ENCODE measurements at places on chromosomes 16 and 17. TPM values are rescaled to one million over a fixed set of nuclear protein-coding genes. Genes with fewer than 3 reads are reported as not detected.

GRCh38 chr16:35910409-35910808 lies 2451.0 kb downstream of the TP53TG3F start:
- DNase-seq: no peak

GRCh38 chr17:55479903-55480302 lies 31.3 kb downstream of the SMIM36 start:
- DNase-seq: no peak

DNA sequence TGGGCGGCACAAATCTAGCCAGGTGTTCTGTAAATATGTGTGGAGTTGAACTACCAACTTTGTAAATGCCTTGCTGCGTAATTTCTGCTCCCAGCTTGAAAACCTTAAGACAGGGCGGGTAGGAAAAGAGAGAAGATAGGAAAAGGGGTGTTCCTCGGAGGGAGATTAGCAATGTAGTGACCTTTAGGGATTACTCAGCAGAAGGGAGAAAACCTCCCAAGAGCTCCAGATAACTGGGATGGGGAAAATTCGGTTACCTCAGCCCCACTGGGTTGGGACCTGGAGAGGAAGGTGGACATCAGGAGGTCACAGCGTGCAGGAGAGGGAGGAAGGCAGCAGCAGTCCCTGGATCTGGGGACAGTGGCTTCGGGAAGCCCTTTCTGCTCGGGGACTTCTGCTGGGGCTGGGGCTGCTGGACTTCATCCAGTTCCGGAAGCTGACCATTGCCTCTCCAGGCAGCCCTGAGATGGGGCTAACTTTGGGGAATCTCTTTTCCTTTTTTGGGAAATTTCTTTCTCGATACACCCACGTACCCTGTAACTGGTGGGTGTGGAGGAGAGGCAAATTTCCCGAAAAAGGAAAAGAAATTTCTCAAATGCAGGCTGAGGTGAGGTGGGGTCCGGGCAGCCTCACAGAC lies 39.2 kb downstream of the MPRIP start:
- DNase-seq: no peak

DNA sequence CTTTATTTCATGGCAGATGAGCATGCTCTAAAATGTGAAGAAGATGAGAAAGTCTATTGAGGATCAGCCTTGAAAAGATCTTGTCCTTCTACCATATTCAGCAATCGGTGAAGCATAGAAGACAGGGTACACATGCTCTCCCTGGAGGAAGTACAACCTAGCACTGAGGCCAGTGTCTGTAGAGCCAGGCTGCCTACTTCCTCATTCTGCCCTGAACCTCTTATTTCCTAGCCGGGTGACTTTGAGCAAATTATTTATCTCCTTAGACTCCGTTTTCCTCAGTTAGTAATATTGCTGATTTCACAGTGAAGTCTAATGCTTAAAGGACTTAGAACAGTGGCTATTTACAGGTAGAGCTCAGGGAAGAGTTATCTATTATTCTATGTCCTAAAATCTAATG lies 58.4 kb downstream of the TMEM100 start:
- no peak for DNase-seq

DNA sequence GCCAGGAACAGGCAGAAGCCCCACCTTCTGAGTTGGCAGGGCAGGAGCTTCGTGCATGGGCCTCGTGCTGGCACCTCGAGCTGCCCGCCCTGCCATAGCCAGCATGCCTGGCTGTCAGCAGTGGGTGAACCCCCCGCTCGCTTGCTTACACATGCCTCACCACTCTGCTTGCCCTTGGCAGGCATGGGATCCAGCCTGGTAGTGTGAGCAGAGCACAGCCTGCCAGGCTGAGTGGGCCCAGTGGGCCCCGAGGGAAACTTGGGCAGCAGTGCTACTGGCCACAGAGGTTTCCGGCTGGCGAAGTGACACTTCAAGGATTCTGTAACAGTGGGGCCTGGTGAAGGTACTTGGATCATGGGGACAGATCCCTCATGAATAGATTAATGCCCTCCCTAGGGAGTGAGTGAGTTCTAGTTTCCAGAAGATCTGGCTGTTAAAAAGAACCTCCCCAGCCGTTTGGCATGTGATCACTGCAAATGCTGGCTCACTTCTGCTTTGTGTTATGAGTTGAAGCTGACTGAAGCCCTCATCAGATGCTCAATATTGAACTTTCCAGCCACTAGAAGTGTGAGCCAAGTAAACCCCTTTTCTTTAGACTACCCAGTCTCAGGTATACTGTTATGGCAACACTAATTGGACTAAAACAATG lies 114.7 kb downstream of the BCAS3 start:
- peak; percentile 31 for DNase-seq

DNA sequence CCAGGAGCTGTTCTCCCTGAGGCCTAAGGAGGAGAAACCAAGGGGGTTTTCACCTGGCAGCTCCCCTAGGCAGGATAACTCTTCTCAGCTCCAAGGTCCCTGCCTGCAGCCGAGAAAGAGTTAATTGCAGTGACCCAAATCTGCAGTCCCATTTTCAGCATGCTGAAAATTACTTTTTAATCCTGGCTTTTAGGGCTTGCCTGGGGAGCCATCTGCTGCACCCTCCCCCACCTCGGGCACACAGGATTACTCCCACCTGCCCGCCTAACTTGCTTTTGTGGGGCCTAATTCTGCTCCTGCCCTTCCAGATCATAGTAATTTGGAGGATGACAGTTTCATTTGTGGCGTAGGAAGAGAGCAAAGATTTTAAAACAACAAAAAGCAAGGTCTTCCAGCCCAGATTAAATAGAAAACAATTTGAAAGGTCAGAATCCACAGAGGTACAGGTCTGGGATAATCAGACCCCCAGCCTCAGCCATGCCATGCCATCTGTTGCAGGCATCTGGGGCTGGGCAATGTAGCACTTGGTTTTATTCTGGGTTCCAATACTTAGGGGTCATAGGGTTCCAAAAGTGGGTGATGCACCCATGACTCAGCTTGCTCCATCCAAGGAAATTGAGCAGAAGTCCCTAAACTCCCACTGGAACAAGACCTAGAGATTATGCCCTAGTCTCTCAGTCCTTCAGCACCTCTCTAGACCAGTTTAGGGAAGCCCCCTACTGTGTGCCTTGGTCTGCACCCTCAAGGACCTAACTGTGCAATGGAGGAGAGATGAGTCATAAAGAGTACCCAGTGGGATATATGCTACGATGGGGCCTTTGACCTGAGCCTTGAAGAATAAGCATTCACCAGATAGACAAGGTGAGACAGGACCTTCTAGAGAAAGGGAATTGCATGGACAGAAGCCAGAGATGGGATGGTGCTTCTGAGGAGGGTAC lies 64.5 kb upstream of the NLK start:
- DNase-seq: no peak

DNA sequence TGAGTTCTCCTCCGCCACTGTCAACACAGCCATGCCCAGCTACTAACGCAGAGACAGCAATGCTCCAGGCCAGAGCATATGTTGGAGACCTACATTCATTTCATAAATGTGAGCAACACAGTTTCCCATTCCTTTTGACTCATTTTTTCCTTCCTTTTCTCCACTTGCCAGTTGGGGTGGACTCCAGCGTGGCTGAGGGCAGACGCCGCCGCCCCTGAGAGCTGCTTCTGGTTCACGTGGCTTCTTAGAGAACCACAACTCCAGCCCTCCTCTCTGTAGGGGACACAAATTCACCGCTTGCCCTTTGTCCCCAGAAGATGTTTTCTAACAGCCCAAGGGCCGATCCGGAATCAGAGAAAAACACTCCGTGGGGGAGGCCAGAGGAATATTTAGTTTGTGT lies 45.8 kb upstream of the ZCCHC14 start:
- no peak for DNase-seq

- no peak for DNase-seq
Observed at GRCh38 chr17:27593857-27594255, 37.1 kb upstream of the LGALS9 start.

DNA sequence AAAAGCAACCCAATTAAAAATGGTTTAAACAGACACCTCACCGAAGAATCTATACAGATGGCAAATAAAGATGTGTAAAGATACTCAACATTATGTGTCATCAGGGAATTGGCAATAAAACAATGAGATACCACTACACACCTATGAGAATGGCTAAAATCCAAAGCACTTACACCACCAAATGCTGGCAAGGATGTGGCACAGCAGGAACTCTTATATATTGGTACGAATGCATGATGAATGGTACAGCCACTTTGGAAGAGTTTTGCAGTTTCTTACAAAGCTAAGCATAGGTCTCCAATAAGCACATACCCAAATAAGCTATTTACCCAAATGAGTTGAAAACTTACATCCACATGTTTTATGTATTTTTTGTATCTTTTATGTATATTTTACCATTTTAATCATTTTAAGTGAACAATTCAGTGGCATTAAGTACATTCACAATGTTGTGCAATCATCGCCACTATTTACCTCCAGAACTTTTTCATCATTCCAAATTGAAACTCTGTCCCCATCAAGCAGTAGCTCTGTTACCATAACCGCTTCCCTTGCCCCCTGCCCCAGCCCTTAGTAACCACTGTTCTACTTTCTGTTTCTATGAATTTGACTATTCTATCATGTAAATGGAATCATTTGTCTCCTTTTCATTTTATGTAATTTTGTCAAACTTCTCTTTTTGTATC lies 6.7 kb upstream of the ALDH3A2 start:
- DNase-seq: no peak

DNA sequence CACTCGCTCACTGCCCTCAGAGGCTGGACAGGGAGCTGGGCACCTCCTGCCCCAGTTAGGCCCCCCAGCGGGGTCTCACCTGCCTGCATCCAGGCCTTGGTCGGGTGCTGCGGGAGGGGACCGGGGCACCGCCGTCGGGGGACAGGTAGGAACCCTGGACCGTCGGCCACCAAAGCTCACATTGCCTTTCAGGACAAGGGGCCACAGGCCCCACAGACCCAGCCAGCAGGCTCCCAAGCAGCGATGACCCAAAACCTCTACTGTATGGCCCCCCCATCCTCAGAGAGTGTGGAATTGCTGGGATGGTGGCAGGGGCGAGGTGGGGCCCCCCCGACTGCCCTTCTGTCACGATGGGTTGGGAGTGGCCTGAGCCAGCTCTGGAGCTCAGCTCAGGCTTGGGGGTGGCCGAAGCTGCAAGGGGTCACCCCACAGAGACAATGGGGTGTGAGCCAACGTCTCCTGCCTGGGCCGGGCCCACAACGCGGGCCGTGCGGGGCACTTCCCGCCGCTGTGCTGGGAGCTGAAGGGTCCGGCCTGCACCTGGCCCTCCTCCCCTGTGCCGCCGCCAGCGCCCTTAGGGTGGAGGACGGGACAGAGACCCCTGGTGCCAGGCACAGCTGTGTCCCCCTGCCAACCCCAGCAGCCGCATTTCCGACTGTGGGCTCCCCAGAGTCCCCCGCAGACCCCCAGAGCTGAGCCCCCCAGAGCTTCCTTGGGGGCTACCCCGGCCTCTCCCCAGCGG lies 498 bp downstream of the IGFALS start:
- DNase-seq: no peak

DNA sequence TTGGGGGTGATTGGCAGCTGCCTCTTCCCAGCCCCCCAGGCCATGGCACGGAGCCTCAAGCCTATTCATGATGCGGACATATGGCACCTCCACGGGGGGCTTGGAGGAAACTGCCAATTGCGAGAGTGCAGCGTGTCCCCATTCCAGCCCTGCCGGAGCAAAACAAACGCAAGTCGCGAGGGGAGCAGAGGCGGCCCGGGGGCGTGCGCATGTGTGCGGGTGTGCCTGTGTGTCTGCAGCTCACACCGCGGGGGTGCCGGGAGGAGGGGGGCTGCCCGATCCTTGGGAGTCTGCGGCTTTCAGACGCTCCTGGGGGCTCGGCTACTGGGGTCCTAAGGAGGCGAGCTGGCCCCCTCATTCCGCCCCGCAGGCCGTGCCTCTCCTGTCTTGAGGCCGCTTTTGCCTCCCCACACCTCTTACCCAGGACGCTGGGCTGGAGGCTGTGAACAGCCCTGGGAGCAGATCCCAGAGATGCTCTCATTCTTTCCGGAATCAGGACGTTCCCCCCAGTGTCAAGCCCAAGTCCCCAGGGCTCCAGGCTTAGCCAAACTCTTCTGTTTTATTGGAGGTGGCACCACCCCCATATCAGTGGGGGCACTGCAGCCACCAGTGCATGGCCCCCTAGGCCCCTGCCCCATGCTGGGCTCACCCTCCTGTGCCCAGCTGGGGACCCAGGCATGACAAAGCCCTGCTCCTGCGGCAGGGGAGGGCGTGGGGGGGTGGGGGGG lies 29.1 kb downstream of the ENDOV start:
- DNase-seq: no peak

DNA sequence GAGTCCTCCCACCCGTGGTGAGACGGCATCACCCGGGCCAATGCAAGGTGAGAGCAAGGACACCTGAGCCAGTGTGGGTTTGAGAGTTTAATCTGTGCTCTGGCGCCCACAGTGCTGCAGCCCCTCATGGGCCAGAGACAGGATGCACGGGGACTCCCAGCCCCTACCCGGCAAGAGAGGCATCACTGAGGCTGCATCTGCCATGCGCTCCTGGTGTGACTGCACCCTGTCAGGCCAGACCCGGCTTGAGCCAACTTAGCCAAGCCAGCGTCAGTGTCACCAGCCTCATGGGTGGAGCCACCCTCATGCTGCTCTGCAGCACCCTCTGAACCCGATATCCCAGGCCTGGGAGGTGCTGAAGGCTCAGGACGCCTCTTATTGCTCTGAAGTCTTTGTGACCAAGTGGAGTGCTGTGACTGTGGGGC lies 1.3 kb upstream of the BRICD5 start:
- DNase-seq: no peak

DNA sequence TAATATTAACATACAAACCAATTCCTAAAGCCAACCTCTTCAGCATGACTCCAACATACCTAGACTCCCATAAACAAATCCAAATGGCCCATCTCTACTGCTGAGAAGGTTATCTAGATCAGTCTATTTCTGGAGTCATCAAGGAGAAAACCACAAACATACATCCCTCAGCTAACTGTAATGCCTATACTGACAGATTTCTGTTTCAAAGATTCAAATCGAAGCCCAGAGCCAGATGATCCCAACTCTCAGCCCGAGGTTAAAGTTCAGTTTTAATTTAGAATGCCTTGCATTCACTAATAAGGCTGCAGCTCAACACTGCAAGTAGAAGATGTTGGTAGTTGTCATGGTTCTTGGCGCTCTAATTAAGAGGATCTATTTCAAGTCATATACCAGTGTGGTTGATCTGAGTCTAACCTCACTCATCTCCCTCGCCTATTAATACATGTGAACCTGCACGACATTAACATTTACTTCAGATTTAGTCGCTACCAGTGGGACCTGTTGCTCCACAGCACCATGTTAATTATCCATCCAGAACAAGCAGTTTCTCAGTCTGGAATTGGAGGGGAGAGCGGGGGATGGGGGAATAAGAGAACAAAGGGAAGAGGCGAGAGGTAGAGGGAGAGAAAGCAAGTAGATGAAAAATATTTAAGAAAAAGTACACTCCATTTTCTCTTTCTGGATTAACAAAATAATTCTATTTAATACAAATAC lies 15.4 kb downstream of the PHF12 start:
- DNase-seq: no peak

GRCh38 chr16:9081843-9082242 lies 9.6 kb upstream of the HAPSTR1 start:
- no peak for DNase-seq

GRCh38 chr16:28592979-28593553 lies 3.8 kb downstream of the SULT1A2 start:
- DNase-seq: no peak

Gene SP6
- total RNA-seq: 0.14 TPM

Gene GPR142
- 0.20 TPM for total RNA-seq

Gene CHST4
- 586 TPM for total RNA-seq

Gene GAN
- total RNA-seq: 11.6 TPM

Gene KRT39
- not detected for total RNA-seq

Gene CDH5
- total RNA-seq: 23.0 TPM
